Fibroblast of skin of right biceps (primary cell): ENCODE measurements at places on chromosomes 5 and 9.

- DNase-seq, result no peak
These were observed 127.5 kb downstream of the RFK start for GRCh38 chr9:76266649-76267283.

- no peak for DNase-seq
These were observed 173.0 kb downstream of the PARP8 start for GRCh38 chr5:50839472-50839871.

DNA sequence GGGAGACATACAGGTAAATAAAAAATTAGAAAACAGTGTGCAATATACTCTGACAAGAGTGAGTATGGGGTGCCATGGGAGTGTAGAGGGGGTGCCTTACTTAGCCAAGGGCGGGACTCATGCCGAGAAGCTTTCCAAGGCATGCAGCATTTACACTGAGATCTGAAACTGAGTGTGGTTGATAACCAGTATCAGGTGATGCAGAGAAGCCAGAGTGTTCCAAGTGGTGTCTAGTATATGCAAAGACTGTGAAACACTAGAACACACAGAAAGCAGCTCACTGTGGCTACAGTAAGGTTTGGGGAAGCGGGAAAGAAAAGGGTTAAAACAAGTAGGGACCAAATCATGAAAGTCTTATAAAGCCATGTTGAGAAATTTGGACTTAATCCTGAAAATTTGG lies 30.5 kb upstream of the ERBIN start:
- no peak for DNase-seq

- no peak for DNase-seq
These were observed 49.9 kb downstream of the C9orf152 start for GRCh38 chr9:110157823-110158664.

DNA sequence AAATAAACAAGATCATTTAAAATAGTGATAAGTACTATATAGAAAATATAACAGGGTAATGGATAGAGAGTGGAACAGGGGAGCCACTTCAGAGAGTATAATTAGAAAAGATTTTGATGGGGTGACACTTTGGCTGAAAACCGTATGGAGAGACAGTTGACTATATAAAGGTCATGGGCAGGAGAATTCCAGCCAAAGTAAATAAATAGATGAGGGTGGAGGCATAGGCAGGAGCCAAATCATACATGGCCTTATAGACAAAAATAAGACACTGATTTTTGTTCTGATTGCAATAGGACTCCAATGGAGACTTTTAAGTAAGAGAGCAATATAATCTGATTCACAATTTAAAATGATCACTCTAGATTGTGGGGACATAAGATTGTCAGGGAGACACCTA lies 37.5 kb upstream of the NUDT12 start:
- no peak for DNase-seq

DNA sequence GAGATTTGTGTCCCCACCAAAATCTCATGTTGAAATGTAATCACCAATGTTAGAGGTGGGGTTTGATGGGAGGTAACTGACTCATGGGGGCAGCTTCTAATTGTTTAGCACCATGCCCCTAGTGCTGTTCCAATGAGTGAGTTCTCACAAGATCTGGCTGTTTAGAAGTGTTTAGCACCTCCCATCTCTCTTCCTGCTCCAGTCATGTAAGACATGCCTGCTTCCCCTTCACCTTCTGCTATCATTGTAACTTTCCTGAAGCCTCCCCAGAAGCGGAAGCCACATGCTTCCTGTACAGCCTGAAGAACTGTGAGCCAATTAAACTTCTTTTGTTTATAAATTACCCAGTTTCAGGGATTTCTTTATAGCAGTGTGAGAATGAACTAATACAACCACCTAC lies 170.5 kb downstream of the NDUFS4 start:
- DNase-seq, result no peak

GRCh38 chr5:110496276-110496675 lies 230.2 kb downstream of the TMEM232 start:
- DNase-seq, result no peak

DNA sequence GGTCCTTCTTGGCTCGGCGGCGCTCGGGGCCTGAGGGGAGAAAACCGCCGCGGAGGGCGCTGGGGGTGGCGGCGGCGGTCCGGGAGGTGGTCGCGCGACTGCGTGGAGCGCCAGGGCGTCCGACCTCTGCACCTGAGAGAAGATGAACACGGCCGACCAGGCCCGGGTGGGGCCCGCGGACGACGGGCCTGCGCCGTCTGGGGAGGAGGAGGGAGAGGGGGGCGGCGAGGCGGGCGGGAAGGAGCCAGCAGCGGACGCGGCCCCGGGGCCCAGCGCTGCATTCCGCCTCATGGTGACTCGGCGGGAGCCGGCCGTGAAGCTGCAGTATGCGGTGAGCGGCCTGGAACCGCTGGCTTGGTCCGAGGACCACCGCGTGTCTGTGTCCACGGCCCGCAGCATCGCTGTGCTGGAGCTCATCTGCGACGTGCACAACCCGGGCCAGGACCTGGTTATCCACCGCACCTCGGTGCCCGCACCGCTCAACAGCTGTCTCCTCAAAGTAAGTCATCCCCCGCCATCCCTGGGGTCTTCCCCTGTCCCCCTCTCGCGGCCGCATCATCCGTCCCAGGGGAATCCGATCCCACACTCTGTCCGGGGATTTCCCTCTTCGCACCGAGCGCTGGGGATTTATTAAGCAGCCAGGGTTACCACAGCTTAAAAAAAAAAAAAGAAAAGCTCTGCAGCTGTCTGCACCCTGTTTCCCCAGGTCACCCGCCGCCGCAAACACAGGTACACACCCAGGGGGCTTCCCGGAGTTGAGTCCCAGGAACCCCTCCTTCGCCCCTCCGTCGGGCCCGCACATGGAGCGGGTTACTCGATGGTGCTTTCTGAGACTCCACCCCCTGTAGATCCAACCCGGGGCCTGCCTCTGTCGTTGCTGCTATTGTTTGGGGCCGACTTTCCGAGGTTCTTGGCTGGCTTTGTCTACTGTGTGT lies at the start of gene GTF3C4:
Gene GTF3C4, plus strand, starts transcription at position 8 of the 935 bp plus-strand sequence. Its CDS starts 135 bp downstream, at position 143.
- DNase-seq, result peak; percentile 30

GRCh38 chr9:76608575-76609273 lies 149.7 kb downstream of the GCNT1 start:
- DNase-seq, result no peak

DNA sequence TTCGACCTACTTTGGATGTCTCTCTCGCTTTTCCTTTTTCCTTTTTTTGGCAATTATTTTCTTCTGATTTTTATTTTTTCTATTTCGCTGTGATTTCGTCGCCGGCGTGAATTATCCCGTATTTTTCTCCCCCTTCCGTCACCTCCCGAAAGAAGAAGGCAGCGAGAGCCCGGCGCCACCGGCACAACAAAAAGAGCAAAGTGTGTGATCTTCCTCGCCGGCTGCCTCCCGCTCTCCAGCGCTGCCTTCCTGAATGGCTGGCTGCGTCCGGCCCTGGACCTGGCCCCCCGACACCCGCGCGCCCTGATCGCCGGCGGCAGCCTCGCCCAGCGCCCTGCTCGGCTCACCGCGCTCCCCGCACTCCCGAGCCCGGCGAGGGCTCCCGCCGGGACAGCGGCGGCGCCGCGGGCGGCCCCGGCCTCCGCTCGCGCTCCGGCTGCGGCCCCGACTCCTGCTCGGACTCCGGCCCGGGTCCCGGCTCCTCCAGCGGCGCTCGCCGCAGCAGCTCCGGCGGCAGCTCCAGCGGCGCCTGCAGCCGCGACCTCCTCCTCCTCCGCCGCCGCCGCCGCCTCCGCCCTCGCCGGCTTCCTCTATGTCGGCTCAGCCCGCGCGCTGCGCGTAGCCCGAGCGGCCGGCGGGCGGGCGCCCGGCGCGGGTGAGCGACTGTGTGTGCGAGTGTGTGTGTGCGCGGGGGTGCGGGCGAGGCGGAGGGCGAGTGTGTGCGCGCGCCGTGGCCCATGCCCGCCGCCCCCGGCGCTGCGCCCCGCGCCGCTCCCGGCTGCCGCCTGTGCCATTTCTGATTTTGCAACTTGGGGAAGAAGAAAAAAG lies 960 bp downstream of the NR2F1 start:
- peak; percentile 71 for DNase-seq

DNA sequence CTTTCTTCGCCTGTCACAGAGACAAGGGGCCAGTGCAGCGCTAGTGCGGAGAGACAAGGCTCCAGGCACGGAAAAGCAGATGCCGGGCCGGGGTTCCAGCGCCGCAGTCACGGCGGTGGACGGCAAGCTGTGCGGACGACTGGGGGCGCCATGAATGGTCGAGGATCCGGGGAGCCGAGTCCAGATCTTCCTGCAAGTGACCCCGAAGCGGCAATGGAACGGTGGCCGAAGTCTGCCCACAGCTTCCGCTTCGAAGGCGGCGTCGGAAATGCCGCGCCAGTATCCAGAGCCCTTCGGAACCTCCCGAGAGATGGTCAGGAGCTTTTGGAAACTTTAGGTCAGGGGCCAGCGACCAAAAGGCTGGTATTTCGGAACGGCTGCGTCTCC lies 601 bp upstream of the FAF2 start:
- DNase-seq, result no peak

- DNase-seq, result no peak
These were observed 100.3 kb downstream of the MUSK start for GRCh38 chr9:110768886-110769285.

DNA sequence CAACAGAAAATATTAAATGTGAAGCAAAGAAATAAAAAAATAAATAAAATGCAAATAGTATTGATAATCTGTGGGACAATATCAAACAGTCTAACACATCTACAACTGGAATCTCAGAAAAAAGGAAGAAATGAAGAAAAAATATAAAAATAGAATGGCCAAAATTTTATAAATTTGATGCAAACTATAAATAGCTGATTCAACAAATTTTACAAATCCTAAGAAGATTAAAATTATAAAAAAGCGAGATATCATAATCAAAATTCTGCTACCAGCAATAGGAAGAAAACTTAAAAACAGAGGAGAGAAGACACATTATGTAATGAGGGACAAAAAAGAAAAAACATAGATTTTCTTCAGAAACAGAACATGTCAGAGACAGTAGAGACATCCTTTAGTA lies 129.2 kb upstream of the IRX1 start:
- DNase-seq, result no peak

GRCh38 chr5:68372161-68372560 lies 156.6 kb downstream of the PIK3R1 start:
- DNase-seq, result no peak

GRCh38 chr5:58969253-58969652 lies 386.4 kb downstream of the RAB3C start:
- no peak for DNase-seq

DNA sequence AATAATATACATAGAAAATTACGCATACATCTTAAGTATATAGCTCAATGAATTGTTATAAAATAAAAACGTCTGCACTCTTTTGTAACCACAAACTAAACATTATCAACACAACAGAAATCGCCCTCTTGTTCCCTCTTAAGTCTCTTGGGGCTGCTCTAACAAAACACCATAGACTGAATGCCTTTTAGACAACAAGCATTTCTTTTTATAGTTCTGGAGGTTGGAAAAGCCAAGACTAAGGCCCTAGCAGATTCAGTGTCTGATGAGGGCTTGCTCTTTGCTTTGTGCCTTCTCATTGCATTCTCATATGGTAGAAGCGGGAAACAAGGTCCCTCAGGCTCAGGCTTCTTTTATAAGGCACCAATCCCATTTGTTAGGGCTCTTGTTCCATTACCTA lies 4.9 kb upstream of the IFNB1 start:
- no peak for DNase-seq

GRCh38 chr5:112419164-112419985 lies at the start of gene EPB41L4A:
Gene EPB41L4A, minus strand, starts transcription at chr5:112419277. Its CDS starts 238 bp downstream, at chr5:112419039.
- peak; percentile 17 for DNase-seq

- peak; percentile 49 for DNase-seq
These were observed 26.8 kb upstream of the LURAP1L start for GRCh38 chr9:12748016-12748415.

GRCh38 chr9:35306283-35306682 lies 144.5 kb downstream of the UNC13B start:
- peak; percentile 55 for DNase-seq

- DNase-seq, result no peak
These were observed 138.8 kb downstream of the HSD17B3 start for GRCh38 chr9:96163161-96163560.

DNA sequence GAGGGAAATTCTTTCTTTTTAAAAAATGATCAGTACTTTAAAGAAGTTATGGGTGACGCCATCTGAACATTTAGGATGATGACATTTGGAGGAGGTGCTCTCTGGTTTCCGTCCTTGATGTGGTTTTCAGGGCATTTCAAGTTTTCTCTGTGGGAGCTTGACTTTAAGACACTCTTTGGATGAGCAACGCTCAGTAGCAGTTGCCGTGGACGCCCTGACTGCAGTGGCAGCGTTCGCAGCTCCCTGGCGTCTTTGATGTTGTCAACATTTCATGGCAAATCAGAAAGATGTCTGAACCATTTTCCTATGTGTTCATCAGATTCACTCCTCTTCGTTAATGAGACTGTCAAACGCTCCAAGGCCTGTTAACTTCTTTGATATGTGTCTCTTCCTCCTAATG lies 86.1 kb downstream of the ZNF354C start:
- DNase-seq, result peak; percentile 37

GRCh38 chr5:2569176-2569575 lies 182.3 kb downstream of the IRX2 start:
- DNase-seq, result no peak

DNA sequence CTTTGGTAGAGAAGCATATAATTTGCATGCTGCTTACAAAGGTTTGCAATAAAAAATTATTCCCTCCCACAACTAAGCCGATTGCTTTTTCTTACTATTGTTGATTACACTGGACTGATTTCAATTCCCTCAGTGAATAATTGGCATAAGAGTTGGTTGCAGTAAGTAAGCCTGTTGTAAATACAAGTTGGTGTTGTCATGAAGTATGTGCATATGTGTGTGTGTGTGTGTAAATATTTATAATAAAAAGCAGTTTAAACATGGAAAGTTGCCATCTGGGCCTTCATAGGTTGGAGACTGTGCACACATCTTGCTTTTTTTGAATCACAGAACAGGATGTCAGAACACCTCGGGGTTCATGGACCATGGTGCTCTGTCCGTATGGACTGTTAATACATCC lies 131.2 kb downstream of the ATP10B start:
- DNase-seq, result no peak

DNA sequence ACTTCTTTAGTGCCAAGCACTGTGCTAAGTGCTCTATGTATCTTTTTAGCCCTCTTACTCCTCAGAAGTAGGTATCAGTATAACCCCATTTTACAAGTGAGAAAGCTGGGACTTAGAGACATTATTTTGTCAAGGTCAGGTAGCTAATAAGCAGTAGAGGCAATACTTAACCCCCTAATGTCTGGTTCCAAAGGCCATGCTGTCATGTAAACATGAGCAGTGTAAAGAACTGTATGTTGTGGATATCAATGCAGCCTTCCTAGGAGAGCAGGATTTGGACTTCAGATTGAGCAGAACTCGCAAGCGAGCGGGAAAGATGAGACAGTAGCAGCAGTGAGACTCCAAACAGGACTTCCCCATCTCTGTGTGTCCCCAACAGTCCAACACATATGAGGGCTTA lies 3.6 kb upstream of the SHROOM1 start:
- no peak for DNase-seq

GRCh38 chr5:72209147-72210115 lies 102.2 kb downstream of the MAP1B start:
- peak; percentile 53 for DNase-seq

DNA sequence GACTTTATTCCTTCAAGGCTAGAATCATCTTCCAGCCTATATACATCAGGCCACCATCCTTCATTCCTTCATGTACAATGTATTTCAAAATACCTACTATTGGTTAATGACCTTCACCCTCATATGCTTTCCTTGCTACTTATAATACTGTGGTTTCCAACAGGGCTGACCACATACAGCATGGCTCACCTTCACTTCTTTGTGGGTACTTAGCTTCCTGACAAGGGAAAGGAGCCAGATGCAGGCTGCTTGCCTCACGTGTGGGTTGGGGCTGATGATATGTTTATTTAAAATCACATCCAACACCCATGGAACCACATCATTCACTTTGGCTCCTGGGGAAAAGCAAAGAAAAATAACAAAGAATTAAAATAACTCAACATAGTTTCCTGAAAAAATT lies 63.9 kb upstream of the OR2K2 start:
- DNase-seq, result no peak

GRCh38 chr5:152649609-152650008 lies 244.5 kb upstream of the NMUR2 start:
- DNase-seq, result peak; percentile 13
